ENCODE measurements at places on chromosomes 13 and 19.
A peak's percentile ranks its signal among the peaks of the same experiment; 100 is the strongest.

GRCh38 chr13:79405501-79405830, 589 bp downstream of the RBM26 start:
- DNase-seq: no peak

GRCh38 chr19:41883463-41883820, 458 bp downstream of the ARHGEF1 start:
- DNase-seq: no peak

- DNase-seq: no peak
Observed at GRCh38 chr13:25699600-25699999, 327.8 kb downstream of the ATP8A2 start.

GRCh38 chr19:19687090-19687489, 18.5 kb downstream of the ZNF101 start:
- no peak for DNase-seq

- no peak for DNase-seq
Observed at GRCh38 chr13:67643516-67644055, 413.4 kb upstream of the PCDH9 start.

- peak; percentile 27 for DNase-seq
Observed at GRCh38 chr19:58355908-58356765, 2.8 kb upstream of the A1BG start.

Data from T-cell (primary cell).